Non-pigmented ciliary epithelial cell (primary cell): ENCODE measurements at places on chromosomes 6 and 20.

DNA sequence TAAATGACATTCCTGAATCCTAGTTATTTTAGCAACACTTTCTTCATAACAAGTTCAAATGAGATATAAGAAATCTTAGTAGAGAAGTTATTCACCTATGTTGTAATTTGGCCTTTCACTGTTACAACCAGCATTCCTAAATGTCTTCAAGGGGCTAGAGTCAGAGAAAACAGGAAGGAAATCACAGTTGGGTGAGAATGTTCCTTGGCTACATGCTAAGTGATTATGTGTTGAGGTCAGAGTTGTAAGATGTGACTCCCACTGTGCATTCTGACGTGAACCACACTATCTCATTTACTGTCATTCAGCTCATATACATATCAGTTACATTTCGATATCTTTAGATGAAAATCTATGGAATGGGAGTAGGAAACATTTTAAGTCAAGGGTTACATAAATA is 51.0 kb upstream of the MLIP start:
- peak; percentile 60 for DNase-seq

DNA sequence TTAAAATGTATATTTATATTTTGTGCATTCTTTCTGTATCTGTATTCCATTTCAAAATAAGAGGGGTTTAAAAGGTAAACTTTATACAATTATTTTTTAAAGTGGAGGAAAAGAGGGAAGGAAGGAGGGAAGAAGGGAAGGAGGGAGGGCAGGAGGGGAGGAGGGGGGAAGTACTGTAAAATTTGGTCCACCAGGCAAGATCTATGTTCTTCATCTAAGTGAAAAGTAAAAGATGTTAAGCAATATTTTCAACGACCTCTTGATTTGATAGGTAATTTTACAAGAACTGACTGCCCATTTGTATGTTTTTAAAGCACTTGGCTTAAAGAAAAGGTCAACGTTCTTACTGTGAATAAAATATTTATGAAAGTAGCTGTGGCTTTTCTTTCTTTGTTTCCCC is 29.8 kb upstream of the PCSK2 start:
- no peak for DNase-seq

- no peak for DNase-seq
Observed at GRCh38 chr6:107345393-107345792, 114.0 kb downstream of the PDSS2 start.

DNA sequence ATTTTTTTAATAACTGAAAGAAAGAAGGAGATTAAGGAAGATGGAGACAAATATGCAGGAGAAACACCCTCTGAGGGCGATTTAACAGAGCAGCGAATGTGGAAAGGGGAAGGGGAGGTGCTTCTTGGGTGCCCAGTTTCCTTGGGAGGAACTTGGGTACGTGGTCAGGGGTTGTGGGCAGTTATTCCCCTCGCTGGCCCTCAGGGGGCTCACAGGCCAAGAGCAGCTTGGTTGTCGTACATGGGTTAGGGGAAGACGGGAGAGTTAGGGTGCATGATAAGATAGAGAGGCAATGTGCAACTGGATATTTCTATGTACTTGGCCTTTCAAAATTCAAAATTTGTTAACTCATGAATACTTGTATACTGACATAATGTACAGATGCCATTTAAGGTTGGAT is 7.0 kb upstream of the TUBB2A start:
- DNase-seq = no peak

GRCh38 chr6:42530751-42531150 is 33.1 kb upstream of the UBR2 start:
- no peak for DNase-seq

GRCh38 chr6:69802995-69803394 is 6.2 kb upstream of the LMBRD1 start:
- DNase-seq = no peak

DNA sequence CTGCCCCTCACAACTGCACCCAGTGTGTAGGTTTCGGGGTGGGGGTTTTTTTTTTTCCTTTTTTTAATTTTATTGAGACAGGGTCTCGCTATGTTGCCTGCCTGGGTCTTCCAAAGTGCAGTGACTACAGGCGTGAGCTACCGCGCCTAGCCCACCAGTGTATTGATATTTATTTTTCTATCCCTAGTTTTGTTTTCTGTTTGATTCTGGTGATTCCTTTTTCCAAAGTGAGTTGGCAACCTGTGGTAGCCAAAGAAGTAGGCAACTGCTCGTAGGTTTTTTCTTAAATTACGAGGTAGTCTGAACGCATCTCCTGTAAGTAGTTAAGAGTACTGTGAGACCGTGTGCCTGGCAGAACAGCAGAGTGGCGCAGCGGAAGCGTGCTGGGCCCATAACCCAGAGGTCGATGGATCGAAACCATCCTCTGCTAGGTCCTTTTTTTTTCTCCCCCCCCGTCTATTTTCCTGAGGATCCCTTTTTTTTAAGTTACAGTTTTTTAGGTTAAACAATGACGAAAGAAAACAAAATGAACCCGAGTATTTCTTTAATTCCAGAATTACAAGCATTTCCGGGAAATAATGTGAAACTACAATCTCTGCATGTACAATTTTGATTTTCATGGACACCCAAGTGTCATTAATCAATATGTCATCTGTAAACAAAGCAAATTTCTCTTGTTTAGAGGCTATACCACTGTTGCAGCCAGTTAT is 78.7 kb upstream of the BTN3A2 start:
- DNase-seq = no peak

- DNase-seq = no peak
Observed at GRCh38 chr6:33763483-33763882, 16.8 kb upstream of the IP6K3 start.
